ENCODE measurements at places on chromosomes 4 and X. TPM values are rescaled to one million over a fixed set of nuclear protein-coding genes. Genes with fewer than 3 reads are reported as not detected.

- DNase-seq = no peak
Observed at GRCh38 chrX:11528623-11529022, 137.1 kb downstream of the ARHGAP6 start.

- no peak for DNase-seq
Observed at GRCh38 chrX:21295246-21295820, 78.9 kb upstream of the CNKSR2 start.

DNA sequence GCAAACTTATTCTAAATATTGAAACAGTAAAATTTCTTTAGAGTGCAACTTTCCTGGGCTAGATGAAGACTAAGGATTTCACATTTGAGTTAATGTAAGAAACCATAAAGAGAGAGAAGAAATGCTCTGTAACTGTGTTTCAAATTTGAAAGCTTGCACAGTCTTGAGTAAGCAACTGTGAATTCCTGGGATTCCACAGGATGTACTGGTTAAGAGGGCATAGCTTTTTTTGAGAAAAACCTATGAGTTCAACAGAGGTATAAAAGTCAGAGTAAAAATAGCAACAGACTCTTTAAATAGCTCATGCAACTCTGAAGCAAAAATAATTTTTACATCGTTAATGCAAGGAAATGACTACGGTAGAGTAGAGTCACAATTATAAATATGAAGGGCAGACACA, 25.5 kb downstream of the ZNF330 start:
- DNase-seq = peak; percentile 74

MAGEE1 gene
- total RNA-seq = 0.56 TPM

MAP7D2 gene
- total RNA-seq = under 0.01 TPM

SLC49A3 gene
- total RNA-seq = under 0.01 TPM

MAGEB17 gene
- total RNA-seq = under 0.01 TPM

SYN1 gene
- under 0.01 TPM for total RNA-seq

MXD4 gene
- total RNA-seq = 25.6 TPM

GRCh38 chr4:173647902-173648301, 117.9 kb upstream of the HAND2 start:
- no peak for DNase-seq

DNA sequence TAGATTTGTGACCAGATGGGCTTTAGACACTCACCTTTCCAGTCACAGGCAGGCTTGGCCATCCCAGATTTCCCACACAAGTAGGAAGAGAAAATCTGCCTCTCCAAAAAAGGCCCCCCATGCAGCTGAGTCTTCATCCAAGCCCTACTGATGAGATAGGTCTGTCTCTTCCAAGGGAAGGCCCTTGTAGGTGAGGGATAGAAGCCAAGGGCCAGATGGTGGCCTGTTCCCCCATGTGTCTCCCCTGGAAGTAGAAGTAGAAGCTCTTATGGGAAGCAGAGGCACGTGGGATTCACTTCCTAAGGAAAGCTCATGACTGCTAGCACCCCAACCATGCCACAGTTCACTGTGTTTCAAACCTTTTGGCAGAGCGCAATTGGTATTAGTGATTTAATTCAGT, 81.5 kb downstream of the REPS2 start:
- DNase-seq = no peak

GRCh38 chrX:82230013-82230412, 1028.1 kb downstream of the SH3BGRL start:
- no peak for DNase-seq

CXCL11 gene
- total RNA-seq = under 0.01 TPM

MAOA gene
- 0.56 TPM for total RNA-seq

DNA sequence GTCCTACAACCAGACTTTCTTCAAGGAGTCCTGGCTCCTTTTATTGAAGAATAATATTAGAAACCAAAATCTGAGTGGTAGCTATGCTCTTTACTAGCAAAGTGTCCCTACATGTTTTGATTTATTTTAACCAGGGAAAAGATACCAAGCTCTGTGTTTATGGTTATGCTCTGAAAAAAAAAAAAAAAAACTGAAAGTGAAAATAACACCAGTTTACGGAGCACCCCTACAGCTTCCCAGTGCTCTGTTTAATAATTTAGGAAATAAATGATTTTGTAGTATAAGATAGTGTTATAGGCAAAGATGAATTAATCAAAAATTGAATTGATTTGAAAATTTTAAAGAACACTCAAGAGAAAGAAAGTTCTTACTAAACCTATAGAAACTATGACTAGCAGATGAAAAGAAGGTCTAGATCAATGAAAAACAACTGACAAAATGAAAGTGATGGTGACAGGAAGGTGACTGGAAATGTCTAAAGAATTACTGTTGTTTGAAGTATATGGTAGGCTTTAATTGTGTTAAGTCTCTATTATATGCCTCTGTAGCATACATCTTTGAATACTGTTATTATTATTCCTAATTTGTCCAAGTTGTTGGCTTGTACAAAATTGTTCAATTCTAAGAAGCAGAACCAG, 1698.4 kb upstream of the PCDH10 start:
- no peak for DNase-seq

GRCh38 chr4:142406917-142407501, 439.1 kb downstream of the INPP4B start:
- no peak for DNase-seq

GPR34 gene
- not detected for total RNA-seq

- no peak for DNase-seq
Observed at GRCh38 chrX:109719264-109719663, 13.8 kb downstream of the ACSL4 start.

- DNase-seq = no peak
Observed at GRCh38 chrX:111372086-111372485, 39.9 kb downstream of the DCX start.

DNA sequence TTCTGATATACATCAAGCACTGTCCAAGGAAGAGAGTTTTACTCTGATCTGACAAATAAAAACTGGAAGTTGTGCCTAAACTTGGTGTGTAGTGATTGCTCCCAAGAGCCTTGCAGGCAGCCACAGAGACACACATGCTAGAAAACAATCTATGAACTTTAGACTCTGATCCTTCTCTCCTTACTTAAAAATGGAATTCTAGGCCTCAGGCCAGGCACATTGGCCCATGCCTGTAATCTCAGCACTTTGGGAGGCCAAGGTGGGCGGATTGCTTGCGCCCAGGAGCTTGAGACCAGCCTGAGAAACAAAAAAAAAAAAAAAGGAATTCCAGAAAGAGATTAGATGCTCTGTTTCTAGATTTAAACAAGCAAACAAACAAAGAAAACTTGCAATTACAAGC, 45.6 kb upstream of the S100G start:
- DNase-seq = no peak

USO1 gene
- total RNA-seq = 121 TPM

GRCh38 chr4:1012034-1012739, 761 bp downstream of the FGFRL1 start:
- no peak for DNase-seq

OPN1MW3 gene
- total RNA-seq = not detected

GRCh38 chr4:71878376-71878775, 94.5 kb upstream of the GC start:
- DNase-seq = no peak

DNA sequence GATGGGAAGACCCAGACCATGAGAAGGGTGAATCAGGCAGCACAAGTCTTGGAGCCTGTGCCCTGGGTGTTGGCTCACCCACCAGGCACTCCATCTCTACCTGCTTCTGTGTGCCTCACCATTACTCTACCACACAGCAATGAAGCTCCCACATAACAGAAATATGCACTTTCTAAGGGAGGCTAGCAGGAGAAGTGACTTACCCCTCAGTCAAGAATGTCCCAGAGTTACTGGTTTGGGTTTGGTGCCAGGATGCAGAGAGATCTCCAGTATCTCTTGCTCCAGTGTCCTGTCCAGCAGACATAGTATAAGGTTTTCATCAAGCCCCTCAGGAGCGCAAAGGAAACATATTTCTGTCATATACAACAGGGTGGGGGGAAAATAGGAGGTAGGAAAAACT, 11.3 kb upstream of the RAB40A start:
- peak; percentile 6 for DNase-seq

GAGE2A gene
- total RNA-seq = not detected

FAM9C gene
- not detected for total RNA-seq

BTK gene
- total RNA-seq = not detected

FGB gene
- not detected for total RNA-seq

DNA sequence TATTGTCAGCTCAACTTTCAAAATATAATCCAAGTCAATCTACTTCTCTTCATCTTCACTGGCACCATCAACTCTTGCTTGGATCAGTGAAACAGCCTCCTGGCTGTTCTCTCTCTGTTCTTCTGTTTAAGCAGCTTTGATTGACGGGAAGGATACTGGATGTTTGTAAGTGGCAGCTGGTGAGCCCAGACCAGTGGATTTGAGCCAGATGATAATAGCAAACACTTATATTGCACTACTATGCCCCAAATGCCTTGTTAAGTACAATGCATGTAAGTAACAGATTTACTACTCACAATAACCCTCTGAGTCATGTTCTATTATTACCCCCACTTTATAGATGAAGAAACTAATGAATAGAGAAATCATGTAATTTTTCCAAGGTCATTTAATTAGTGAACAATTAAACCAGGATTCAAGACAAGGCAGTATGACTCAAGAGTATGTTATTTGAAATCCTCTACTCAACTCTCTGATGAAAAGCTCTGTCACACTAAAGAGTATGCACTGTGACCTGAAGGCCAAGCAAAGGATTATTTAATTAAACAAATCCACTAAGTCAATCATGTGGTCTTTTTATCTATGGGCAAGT, 44.8 kb downstream of the SPANXN3 start:
- no peak for DNase-seq

DNA sequence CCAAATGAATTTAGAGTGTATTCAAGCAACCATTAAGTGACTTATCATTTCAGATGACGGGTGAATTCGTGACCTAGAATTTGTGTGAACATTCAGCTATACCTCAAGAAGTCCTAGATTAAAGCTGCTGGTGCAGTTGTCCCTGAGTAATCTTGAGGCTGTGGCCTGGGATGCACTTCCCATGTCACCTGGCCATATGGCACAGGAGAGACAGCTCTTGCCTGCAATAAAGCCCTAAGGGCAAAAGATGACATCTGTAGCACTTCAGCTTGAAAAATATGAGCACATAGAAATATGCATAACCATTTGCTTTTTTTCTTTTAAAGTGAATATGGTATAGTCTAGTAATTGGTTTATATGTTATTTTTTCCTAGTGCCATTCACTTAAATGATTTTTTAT, 125.8 kb downstream of the FHDC1 start:
- DNase-seq = no peak

GRCh38 chr4:41160012-41160789, 54.1 kb downstream of the APBB2 start:
- DNase-seq = peak; percentile 96

DNA sequence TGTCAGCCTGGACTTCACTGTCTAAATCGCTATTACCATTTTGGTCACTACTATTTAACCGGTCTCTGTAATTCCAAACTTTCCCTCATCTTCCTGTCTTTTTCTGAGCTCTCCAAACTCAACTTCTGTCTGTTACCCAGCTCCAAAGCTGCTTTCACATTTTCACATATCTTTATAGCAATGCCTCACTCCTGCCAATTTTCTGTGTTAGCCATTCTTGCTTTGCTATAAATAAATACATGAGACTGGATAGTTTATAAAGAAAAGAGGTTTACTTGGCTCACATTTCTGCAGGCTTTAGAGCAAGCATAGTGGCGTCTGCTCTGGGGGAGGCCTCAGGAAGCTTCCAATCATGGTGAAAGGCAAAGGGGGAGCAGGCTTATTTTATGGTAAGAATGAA, 368.3 kb upstream of the GNPDA2 start:
- DNase-seq = no peak

FAM120C gene
- 3.6 TPM for total RNA-seq
